ENCODE measurements at places on chromosomes 5 and 9. TPM values are rescaled to one million over a fixed set of nuclear protein-coding genes. Genes with fewer than 3 reads are reported as not detected.

- peak overlapping the region; percentile 27 for H3K4me3 ChIP-seq
- no peaks in the 10 kb centered on the region for H3K27me3 ChIP-seq
- H3K4me1 ChIP-seq: peaks cover 59% of the 10 kb centered on the region
- no peaks in the 10 kb centered on the region for H3K36me3 ChIP-seq
- DNase-seq: peak; percentile 64
Observed at GRCh38 chr5:157172403-157172802, 6.3 kb upstream of the GARIN3 start.

GRCh38 chr5:139642213-139642612 lies 5.9 kb upstream of the CXXC5 start:
- peaks cover 8% of the 10 kb centered on the region for H3K27me3 ChIP-seq
- no peak overlapping the region for H3K27ac ChIP-seq
- H3K4me3 ChIP-seq: no peak overlapping the region
- H3K4me1 ChIP-seq: peaks cover 21% of the 10 kb centered on the region
- no peak for DNase-seq

DNA sequence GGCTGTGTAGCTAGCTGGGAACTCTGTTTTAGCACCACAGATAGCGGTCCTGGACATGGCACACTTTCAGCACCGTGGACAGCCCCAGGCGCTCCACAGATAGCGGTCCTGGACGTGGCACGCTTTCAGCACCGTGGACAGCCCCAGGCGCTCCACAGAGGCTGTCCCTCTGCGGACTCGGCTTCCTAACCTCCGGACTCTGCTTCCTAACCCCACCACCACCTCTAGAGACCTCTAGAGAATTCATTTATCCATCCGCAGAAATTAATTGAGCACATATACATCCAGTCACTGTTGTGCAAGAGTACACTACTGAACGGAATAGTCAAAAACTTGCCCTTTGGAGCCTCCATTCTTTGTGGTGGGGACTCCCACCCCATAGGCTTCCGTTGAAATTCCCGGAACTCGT lies 27.4 kb downstream of the UNC5A start:
- no peak overlapping the region for H3K27ac ChIP-seq
- no peaks in the 10 kb centered on the region for H3K36me3 ChIP-seq
- no peak overlapping the region for H3K4me3 ChIP-seq
- H3K4me1 ChIP-seq: no peaks in the 10 kb centered on the region
- DNase-seq: peak; percentile 63

GRCh38 chr9:126860757-126861466 lies 473 bp downstream of the ZBTB34 start:
- H3K27me3 ChIP-seq: no peaks in the 10 kb centered on the region
- peak overlapping the region; percentile 74 for H3K4me3 ChIP-seq
- H3K27ac ChIP-seq: no peak overlapping the region
- DNase-seq: peak; percentile 3

DNA sequence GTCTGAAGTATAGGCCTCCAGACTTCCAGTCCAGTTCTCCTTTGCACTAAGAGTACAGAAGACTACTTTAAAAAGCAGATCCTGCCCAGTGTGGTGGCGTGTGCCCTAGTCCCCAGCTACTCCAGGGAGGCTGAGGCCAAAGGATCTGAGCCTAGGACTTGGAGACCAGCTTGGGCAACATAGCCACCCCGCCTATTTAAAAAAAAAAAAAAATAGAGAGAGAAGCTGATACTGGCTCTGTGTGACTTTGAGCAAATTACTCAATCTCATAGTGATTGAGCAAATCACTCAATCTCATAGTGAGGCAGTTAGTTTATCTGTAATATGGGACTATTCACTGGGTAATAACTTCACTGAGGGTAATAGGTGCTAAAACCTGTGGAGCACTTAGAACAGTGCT lies 43.6 kb upstream of the KDM4C start:
- H3K36me3 ChIP-seq: no peaks in the 10 kb centered on the region
- H3K27ac ChIP-seq: no peak overlapping the region
- no peak overlapping the region for H3K4me3 ChIP-seq
- H3K27me3 ChIP-seq: no peaks in the 10 kb centered on the region
- H3K4me1 ChIP-seq: peaks cover 17% of the 10 kb centered on the region

- H3K27ac ChIP-seq: no peak overlapping the region
- no peak overlapping the region for H3K4me3 ChIP-seq
- H3K4me1 ChIP-seq: no peaks in the 10 kb centered on the region
- no peak for DNase-seq
Observed at GRCh38 chr9:6877671-6878161, 119.9 kb downstream of the KDM4C start.

DNA sequence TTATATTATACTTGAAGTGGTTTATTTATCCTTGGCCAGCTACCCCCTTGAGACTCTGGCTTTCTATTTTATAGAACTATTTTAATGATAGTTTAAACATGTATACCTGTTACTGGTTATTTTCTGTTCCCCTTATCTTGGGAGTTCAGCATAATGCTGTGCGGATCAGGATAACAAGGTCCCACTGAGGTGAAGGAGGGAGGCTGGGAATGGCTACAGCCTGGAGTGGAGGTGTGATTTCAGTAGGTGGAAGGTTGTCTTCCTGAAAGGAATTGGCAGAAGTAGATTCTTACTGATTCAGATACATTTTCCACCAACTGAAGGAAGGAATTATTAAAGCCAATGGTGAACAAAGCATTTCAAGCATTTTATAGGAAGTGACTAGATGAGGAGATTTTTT lies 38.9 kb downstream of the PAM start:
- H3K4me3 ChIP-seq: no peak overlapping the region
- no peak overlapping the region for H3K27ac ChIP-seq

DNA sequence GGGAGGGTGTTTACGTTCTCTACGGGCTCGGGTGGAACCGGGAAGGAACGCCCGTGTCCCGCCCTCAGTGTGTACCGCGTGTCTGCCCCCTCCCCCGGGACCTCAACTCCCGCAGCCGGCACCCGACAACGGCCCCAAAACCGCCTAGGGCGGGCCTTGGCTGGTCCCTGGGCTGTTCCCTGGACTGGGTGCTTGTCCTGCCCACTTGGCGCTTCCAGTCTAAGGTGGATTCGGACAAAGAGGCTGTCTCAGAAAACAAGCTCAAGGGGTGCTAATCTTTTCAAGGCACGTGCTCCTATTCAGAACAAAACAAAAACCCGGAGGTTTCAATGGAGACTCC lies 379 bp upstream of the CLK4 start:
- peak overlapping the region; percentile 87 for H3K4me3 ChIP-seq
- peak overlapping the region; percentile 83 for H3K27ac ChIP-seq

GRCh38 chr9:36074870-36075532 lies 38.3 kb downstream of the RECK start:
- H3K27ac ChIP-seq: no peak overlapping the region
- no peaks in the 10 kb centered on the region for H3K36me3 ChIP-seq
- H3K4me3 ChIP-seq: no peak overlapping the region
- H3K27me3 ChIP-seq: no peaks in the 10 kb centered on the region
- DNase-seq: no peak

- peaks cover 20% of the 10 kb centered on the region for H3K4me1 ChIP-seq
- peaks cover 15% of the 10 kb centered on the region for H3K36me3 ChIP-seq
- H3K27ac ChIP-seq: peak overlapping the region; percentile 58
- DNase-seq: no peak
- H3K27me3 ChIP-seq: no peaks in the 10 kb centered on the region
Observed at GRCh38 chr9:100099722-100100042, 639 bp downstream of the INVS start.

The UGT3A1 gene
- not detected for total RNA-seq

The TJP2 gene
- 8.0 TPM for total RNA-seq

The RANBP3L gene
- total RNA-seq: not detected

The FAM221B gene
- not detected for total RNA-seq
